Upper lobe of right lung (tissue), 1 donor: ENCODE measurements at places on chromosomes 1 and 21. TPM values are rescaled to one million over a fixed set of nuclear protein-coding genes. Genes with fewer than 3 reads are reported as not detected.

GRCh38 chr1:239854922-239855321 lies 236.8 kb upstream of the FMN2 start:
- no peak for DNase-seq
- no peaks in the 10 kb centered on the region for H3K4me1 ChIP-seq
- H3K36me3 ChIP-seq, result no peaks in the 10 kb centered on the region

GRCh38 chr1:109969146-109969829 lies 15.3 kb upstream of the AHCYL1 start:
- no peaks in the 10 kb centered on the region for H3K36me3 ChIP-seq
- no peak for DNase-seq
- no peak overlapping the region for H3K4me3 ChIP-seq
- H3K27me3 ChIP-seq, result no peaks in the 10 kb centered on the region

DNA sequence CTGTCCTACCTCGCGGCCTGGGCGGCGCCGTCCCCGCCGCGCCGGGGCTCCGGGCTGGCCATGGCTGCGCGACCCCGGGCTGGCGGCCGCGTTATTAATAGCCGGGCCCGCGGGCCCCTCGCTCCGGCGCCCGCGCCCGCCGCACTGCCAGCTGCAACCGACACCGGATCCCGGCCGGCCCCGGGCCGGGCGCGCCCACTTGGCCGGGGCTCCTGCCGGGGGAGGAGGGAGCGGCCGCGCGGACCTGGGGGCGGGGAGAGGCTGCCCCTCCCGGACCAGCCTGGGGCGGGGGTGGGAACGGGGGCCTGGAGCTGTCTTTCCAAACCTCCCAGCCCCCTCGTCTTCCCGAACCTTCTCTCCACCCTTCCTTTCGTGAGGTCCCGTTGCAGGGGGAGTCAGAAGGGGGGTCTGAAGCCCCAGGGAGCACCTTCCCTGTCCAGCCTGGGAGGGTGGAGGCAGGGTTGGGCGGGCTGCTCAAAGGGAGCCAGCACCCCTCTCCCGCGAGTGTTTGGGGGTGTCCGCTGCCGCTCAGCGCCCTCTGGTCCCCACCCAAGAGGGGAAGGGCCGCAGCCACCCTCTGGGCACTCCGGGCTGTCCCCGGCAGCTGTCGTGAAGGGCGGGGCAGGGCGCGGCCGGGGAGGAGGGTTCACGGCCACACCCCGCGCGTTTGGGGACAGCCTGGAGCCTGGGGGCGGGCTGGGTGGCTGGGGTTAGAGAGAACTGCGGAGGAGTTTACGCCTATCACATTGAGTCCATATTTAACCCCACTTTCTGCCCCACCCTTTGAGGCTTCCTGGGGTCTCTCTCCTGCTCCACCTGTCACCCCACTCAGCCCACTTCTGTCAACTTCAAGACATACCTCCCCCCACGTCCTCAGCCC lies at the start of gene SYNC:
Gene SYNC (minus strand): TSS at position 172 of the 880 bp plus-strand sequence. CDS start 110 bp downstream, at position 62.
- DNase-seq, result peak; percentile 88
- H3K36me3 ChIP-seq, result no peaks in the 10 kb centered on the region
- peak within 1 kb of the TSS; percentile 72 for H3K4me3 ChIP-seq
- H3K27ac ChIP-seq, result peak within 1 kb of the TSS; percentile 79
- no peaks in the 10 kb centered on the region for H3K27me3 ChIP-seq

The TLCD4 gene
- total RNA-seq, result 13.6 TPM

GRCh38 chr21:29953072-29953471 lies 13.3 kb upstream of the GRIK1 start:
- H3K27ac ChIP-seq, result no peak overlapping the region
- H3K27me3 ChIP-seq, result no peaks in the 10 kb centered on the region
- no peak for DNase-seq
- H3K36me3 ChIP-seq, result no peaks in the 10 kb centered on the region
- no peak overlapping the region for H3K4me3 ChIP-seq

The MCOLN3 gene
- 14.0 TPM for total RNA-seq

The ZNF683 gene
- 1.1 TPM for total RNA-seq
